ENCODE measurements at places on chromosomes 2 and 18.

GRCh38 chr18:74611765-74612164 is 14.1 kb downstream of the ZNF407 start:
- no peak for DNase-seq

DNA sequence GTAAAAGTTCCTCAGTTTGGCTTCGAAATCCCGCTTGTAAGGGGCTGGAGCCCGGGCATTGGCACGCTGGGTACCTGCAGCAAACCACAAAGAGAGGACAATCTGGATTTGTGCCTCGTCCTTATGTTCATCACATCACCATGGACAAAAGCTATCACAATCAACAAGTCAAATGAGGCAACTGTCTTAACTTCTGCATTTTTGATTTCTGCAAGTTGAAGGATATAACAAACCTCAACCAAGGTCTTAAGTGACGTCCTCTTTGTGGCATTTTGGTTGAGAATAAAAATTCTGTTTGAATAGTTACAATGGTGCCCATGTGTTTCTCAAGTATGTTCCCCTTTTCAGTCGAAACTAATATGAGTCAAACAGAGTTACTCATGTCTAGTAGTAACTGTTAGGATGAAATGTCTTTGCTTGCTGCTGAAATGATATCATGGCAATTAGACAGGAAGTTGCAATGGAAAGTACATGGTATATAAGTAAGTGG is 70.8 kb upstream of the STK17B start:
- DNase-seq: peak; percentile 96

DNA sequence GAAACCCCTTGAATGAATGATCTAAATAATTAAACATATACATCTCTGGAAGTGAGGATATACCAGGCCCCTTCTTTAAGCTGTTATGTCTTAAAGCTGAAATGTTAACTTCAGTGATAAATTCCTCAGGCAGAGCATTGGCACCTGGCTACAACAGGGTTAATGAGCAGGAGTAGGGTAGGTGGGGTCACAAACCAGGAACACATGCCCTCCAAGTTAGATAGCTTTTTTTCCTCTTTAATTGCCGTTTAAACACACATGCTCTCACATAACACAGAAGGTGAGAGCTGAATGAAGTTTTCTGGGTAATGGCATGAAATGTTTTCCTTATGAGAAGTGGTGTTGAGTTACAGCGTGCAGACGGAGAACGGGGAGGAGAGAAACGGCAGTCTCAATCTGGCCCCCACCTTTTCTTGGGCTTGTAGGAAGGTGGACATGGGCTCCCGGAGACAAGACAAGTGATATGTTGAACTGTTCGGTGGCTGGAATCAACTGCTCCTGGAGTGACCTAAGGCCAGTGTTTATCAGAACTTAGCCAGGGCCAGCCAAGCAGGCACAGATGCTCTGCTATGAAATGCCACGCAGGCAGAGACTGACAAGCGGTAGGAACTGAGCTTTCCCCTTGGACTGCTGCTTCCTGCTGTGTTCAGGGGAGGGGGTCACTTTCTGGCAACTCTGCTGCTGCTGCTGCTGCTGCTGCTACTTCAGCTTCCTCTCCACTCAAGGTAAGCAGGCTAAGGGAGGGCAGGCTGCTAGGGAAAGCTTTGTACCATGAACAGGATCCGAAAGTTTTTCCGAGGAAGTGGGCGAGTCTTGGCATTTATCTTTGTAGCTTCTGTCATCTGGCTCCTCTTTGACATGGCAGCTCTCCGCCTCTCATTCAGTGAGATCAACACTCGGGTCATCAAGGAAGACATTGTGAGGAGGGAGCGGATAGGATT is at the start of gene GALNT5:
Gene GALNT5, plus strand, starts transcription at position 394 of the 941 bp plus-strand sequence. Its CDS starts 378 bp downstream, at position 772.
- DNase-seq: peak; percentile 70

DNA sequence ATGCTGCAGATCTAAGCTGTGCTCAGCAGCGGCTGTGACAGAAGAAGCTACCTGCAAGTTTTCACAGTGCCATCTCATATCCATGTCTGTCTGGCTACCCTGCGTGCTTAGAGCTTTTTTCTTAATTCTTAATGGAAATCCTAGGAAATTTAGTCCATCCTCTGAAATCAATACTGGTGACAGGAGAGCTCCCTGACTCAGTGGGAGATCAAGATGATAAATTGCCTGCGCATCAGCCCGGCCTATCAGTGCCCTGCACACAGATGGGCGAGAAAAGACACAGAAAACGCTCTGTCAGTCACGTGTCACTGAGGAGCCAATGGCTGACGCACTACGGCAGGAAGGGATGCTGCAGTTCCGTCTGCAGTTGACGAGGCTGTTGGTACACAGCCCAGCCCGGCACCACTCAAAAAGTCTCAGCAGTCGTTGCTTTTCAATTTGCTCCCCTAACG is 819.6 kb upstream of the FSHR start:
- DNase-seq: peak; percentile 24

- no peak for DNase-seq
Observed at GRCh38 chr18:79787865-79788733, 9.6 kb upstream of the KCNG2 start.

DNA sequence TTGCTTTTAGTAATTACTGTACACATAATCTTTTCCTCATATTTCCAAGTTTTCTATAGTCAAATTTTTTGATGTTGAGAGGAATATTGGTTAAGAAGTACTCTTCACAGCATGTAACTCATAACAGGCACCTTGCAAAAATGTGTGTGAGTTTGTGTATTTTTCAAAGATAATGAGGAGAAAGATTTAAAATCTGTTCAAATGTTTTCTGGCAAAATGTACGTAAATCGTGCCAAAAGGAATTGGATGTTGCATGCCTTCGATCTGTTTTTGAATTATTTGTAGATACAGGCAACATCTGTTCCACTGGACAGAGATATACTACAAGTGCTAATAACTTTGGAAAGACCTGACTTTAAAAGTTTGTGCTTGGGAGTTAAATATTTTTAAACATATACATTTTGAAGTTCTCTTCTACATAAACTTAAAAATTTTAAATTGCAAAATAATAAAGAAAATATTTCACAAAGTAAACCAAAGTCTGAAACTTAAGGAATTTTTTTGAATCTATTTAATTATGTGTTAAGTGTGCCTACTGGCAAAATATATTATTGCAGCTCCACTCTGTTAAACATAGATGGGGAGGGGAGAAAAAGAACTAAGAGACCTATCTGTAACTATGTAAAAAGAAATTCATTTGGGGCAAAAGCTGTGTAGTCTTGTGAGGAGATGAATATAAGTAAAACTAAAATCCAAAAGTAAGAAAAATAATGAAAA is 133.5 kb upstream of the UBE2E3 start:
- no peak for DNase-seq

- no peak for DNase-seq
Observed at GRCh38 chr2:88842656-88843460, 151.4 kb downstream of the RPIA start.

GRCh38 chr2:42835577-42836371 is 43.4 kb upstream of the HAAO start:
- DNase-seq: peak; percentile 98

- DNase-seq: no peak
Observed at GRCh38 chr2:65033178-65033577, 23.0 kb upstream of the CEP68 start.

GRCh38 chr2:232574674-232575403 is 24.4 kb downstream of the EIF4E2 start:
- peak; percentile 74 for DNase-seq

DNA sequence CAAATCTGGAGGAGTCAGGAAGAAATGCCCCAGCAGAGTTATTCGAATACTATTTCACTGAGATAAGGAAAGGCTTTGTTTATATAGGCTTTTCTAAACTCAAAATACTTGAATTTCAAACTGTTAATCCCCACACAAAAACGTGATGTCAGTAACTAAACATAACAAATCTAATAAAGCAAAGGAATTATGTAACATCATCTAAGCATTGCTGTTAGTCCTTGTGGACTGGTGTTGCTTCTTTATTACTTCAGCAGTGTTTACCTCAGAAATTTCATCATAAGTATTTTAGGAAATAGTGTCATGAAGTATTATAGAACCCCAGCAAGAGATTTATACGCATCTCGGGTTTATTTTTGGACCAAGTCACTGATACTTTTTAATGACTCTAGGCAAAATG is 19.7 kb upstream of the SANBR start:
- DNase-seq: no peak

- DNase-seq: peak; percentile 26
Observed at GRCh38 chr2:123958011-123958410, 67.1 kb upstream of the CNTNAP5 start.

GRCh38 chr2:120794716-120795115 is 59.0 kb downstream of the GLI2 start:
- DNase-seq: no peak

DNA sequence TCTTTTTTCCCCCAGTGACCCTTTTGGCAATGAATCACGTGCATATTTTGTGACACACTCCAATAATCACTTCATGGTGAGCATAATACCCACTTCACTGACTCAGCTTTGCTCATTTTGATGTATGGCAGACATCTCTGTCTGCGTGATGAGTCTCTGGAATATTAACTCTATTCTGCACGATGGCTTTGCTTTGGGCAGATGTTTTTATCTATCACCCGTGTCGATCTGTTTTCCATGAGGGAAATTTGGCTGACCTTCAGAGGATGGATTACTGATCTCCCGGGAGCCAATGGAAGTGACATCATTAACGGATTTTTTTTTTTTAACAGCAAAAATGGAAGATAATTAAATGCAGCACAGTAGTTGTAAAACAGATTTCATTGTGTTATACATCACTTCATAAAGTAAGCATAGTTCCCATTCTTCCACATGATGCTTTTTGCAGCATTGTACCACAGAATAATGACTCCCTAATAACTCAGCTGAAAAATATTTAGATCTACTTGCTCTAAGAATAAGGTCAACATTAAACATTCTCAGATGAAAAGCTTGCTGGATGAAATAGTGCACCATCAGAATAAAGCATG is 29.8 kb downstream of the CDC42EP3 start:
- DNase-seq: no peak

DNA sequence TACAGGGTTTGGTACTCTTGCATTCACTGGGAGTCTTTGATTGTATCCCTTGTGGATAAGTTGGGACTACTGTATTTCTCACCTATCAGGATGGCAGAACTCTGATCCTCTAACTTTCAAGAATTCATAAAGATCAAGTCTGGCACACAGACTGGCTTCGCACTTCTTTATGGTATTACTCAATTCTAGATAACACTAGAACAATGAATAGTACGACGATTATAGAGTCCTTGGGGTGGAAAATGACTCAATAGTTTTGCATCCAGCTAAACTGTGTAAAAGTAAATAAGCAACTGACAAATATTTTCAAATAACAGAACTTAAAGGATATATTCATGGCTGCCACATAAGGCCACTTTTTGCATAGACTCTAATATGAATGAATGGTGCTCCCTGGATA is 103.4 kb upstream of the MEX3C start:
- peak; percentile 4 for DNase-seq

GRCh38 chr2:18149660-18150246 is 271.3 kb downstream of the KCNS3 start:
- DNase-seq: peak; percentile 64

- peak; percentile 82 for DNase-seq
Observed at GRCh38 chr2:109703077-109703476, 88.9 kb downstream of the SOWAHC start.

DNA sequence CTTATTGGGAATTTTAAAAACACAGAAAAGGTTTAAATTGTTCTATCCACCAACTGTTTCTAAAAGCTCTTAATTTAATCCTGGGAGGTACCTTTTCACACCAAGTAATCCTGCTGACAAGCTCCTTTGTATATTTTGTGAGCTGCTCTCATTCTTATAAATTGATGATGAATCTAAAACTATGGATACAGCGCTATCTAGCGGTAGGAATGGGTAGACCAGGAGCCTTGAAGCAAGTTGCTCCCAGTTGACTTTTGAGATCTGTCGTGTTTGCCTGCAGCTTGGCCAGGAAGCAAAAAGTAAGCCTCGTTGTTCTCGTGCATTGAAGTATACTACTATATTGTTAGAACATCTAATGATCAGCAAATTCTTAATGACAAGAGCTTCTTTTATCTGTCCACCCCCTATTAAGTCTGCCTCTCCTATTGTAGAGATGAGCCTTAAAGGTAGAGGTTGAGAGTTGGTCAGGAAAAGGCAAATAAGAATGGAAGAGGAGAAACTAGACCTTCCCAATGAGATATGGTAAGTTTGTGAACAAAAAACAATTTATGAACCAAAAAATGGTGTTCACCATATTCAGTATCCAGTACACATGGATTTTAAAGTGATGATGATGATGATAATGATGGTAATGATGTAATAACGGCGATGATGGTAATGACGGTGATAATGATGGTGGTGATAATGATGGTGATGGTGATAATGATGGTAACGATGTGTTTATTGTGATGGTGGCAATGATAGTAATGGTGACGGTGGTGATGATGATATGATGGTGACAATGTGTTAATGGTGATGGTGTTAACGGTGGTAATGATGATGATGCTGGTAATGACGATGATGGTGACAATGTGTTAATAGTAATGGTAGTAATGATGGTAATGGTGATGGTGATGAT is 212.1 kb upstream of the NCKAP5 start:
- DNase-seq: peak; percentile 75

- no peak for DNase-seq
Observed at GRCh38 chr2:213214209-213214608, 62.8 kb upstream of the IKZF2 start.

GRCh38 chr2:97871096-97871780 is 124.5 kb downstream of the TMEM131 start:
- peak; percentile 86 for DNase-seq

DNA sequence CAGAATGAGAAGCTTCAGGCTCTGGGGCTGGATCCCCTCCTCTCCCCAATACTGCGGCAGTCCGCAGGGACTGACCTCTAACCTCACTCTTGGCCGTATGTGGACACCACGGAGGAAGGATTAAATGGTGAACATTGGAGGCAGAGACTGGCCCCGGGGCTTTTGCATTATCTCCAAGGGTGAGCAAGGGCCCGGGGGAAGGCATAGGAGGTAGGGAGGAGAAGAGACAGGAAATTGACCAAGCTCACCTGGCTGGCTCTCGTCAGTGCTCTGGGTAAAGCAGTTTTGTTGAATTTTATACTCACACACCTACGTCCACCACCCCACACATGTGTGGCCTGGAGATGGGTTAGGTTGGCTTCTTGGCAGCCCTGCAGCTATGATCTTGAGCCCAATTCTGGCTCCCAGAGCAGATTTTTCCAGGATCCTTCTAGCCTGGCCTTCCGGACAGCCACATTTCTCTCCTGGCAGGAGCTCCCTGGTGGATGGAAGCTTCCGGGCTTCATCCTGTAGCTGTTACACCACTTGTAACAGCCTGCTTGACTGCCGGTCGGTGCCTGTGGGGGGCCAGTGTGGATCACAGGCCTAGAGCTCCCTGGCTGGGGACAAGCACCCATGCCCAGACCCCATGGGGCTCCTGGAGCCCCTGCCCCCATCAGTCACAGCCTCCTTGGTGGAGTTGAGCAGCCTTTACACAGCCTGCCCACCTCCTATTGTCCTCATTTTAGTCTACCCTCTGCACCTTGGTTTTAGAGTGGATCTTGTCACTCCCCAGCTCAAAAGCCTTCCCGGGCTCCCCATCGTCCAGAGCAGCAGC is 7.6 kb downstream of the ITM2C start:
- DNase-seq: no peak

- DNase-seq: no peak
Observed at GRCh38 chr2:38742797-38743559, 8.2 kb downstream of the SRSF7 start.

GRCh38 chr2:118351796-118352195 is 263.5 kb downstream of the INSIG2 start:
- DNase-seq: no peak
